Stimulated activated CD8-positive, alpha-beta memory T cell treated with anti-CD3 and anti-CD28 coated beads, Interleukin-2, amount 100 ng/mL, for 1 hour (primary cell): ENCODE measurements at places on chromosomes 7 and 10.
A peak's percentile ranks its signal among the peaks of the same experiment; 100 is the strongest.

GRCh38 chr10:47179291-47179647 lies 120.7 kb upstream of the GDF10 start:
- DNase-seq: no peak

DNA sequence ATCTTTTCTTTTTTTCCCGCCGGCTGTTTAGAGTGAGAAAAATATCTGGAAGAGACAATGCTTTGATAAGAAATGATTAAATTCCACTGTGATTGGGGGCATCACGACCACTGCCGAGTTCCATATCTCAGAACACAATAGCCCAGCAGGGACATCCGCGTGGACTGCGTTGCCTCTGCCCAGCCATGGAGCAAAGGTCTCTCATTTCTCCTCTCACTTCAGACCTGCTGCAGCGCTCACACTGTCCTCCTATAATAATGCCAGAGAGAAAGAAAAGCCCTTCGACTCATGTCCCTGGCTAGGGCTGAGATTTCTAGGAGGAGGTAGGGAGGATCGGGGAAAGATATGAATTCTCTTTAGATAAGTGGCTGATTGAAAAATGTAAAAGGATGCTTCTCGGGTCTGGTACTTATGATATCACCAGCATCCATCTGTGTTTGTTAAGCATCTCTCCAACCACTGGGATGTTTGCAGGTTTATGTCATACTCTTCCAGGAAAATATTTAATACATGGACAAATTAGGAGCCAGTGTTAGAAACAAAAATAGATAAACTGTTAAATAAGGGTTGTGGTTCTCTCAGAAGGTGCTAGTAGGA lies 472.9 kb upstream of the AKR1E2 start:
- DNase-seq: no peak

DNA sequence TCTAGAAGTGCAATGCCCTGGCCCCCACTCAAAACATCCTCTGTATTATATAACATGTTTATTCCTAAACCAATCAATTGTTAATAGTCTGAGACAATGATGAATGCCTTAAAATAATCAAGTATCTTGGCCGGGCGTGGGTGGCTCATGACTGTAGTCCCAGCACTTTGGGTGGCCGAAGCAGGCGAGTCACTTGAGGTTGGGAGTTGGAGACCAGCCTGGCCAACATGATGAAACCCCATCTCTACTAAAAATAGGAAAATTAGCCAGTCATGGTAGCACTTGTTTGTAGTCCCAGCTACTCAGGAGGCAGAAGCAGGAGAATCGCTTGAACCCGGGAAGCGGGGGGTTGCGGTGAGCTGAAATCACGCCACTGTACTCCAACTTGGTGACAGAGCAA lies 29.4 kb upstream of the CACNA2D1 start:
- no peak for DNase-seq

DNA sequence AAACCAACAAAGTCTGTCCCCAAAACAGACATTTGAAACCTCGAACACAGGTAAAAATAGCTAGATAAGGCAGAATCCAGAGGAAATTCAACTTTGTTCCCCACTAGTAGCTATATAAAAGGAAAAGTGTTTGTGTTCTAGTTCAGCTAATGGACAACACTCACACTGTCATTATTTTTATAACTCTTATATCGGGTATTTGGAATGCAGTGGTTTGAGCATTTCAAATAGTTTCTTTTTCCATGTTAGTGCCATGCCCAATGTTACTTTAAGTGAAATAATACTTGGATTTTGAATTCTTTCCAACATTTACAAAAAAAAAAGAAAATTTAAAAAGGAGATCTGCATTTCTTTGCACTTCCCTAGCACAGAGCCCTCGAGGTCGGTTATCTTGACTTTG lies 213.6 kb downstream of the DOCK4 start:
- no peak for DNase-seq

GRCh38 chr10:13117841-13118783 lies 18.1 kb downstream of the OPTN start:
- DNase-seq: no peak

GRCh38 chr7:104137971-104138370 lies 69.8 kb downstream of the ORC5 start:
- DNase-seq: no peak

DNA sequence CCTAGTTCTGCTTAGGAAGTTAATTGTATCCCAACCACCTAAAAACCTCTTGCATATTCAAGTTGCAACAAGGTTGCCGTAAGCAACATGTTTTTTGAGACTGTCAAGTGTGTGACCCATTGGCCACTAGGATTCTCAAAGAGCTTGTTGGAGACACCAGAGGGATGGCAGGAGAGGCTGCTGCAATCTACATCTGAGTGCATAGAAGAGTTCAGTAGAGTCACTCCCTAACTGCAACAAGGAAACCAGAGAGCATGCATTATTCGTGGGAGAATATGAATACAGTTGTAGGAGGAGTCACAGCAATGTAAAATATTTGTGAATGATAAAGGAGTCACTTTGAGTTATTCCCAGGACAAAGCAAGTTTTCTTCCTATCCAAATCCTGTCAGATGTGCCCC lies 538.6 kb downstream of the TNS3 start:
- no peak for DNase-seq

GRCh38 chr7:37817591-37817960 lies 30.8 kb upstream of the NME8 start:
- no peak for DNase-seq

GRCh38 chr7:20395511-20395910 lies 64.8 kb downstream of the ITGB8 start:
- DNase-seq: no peak

GRCh38 chr7:8113184-8113583 lies 144.6 kb downstream of the GLCCI1 start:
- DNase-seq: no peak

GRCh38 chr10:75456122-75456521 lies 24.7 kb downstream of the LRMDA start:
- no peak for DNase-seq

GRCh38 chr10:85594239-85594638 lies 772.4 kb downstream of the GRID1 start:
- no peak for DNase-seq

- DNase-seq: no peak
These were observed 1.7 kb downstream of the KLF6 start for GRCh38 chr10:3783316-3783681.

GRCh38 chr10:72779874-72780273 lies 87.9 kb downstream of the MCU start:
- DNase-seq: no peak

GRCh38 chr10:110556969-110557601 lies 10.4 kb upstream of the SMC3 start:
- peak; percentile 35 for DNase-seq

DNA sequence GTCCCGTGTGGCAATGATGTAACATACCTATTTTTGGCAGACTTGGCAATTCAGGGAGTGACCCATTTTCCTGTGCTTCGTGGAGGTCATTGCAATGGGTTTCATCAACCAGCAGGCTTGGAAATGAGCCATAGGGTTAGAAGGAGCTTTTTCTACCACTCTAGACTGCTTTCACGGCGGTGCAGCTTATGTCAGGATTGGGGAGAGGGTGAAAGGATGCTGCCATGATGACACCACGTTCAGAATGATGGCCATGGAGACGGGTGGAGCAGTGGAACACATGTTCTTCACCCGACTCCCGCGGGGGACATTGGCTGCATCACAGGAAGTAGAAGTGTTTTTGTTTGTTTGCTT lies 220.2 kb downstream of the EMX2 start:
- no peak for DNase-seq

DNA sequence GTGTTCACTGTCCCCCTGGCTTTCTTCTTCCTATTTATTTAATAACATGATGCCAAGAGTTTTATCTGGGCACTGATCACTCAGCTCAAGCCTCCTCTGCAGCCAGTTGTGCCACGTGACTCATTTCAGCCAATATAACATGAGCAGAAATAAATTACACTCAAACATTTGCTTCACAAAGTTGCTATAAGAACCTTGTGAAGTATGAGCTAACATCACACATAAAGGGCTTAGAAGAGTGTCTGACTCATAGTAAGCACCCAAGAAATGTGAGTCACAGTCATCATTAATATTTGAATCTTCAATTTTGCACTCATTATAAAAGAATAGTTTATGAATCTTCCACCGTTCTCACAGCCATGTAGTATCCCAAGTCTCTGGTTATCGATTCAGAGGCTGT lies 414.6 kb upstream of the NPVF start:
- no peak for DNase-seq

DNA sequence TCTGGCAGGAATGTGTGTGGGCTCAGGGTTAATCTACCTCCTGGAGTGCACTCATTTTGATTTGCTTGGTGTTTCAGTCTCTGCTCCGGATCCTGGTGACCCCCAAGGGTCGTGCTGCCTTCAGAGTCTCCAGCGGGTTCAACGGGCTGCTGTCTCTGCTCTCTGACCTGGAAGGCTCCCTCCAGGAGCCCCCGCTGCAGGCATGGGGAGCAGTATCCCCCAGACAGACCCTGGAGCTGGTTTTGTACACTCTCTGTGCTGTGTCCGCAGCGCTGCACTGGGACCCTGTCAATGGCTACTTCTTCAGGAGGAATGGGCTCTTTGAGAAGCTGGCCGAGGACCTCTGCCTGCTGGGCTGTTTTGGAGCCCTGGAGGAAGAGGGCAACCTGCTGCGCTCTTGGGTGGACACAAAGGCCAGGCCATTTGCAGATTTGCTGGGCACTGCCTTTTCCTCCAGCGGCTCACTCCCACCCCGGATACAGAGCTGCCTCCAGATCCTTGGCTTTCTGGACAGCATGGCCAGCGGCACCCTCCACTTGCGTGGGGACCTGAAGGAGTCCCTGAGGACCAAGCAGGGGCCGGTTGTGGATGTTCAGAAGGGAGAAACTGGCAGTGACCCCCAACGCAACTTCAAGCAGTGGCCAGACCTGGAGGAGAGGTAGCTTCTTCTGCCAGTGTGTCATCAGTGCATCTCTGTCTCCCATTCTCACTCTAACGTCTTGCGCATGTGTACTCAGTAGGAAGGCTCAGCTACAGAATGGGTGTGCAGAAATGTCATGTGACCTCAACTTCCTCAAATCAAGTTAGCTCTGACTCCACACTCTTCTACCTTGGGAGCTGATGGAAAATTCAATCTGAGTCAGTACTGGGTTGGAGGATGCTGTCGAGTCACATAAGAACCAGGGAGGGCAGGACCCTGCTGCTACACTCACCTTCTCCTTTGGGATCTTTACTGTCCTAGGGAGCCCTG lies 58.5 kb downstream of the WDFY4 start:
- no peak for DNase-seq

DNA sequence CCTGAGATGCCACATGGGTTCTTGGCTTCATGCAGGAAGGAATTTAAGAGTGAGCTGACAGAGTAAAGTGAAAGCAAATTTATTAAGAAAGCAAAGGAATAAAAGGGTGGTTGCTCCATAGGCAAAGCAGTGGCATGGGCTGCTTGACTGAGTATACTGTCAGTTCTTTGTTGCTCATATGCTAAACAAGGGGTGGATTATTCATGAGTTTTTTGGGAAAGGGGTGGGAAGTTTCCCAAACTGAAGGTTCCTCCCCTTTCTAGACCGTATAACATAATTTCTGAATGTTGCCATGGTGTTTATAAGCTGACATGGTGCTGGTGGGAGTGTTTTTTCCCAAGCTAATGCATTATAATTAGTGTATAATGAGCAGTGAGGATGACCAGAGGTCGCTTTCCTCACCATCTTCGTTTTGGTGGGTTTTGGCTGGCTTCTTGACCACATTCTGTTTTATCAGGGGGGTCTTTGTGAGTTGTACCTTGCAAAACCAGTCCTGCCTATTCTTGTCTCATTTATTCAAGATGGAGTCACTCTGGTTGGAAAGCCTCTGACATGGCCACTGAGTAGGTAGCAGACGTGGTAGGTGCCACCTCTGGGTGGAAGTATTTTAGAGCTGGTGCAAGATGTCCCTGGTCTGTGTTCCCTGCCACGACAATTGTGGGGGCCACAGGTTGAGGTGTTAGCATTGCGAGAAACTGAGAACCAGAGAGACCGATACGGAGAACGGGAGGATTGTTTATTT lies 107.5 kb upstream of the SDK1 start:
- DNase-seq: no peak

GRCh38 chr7:80661729-80662128 lies 23.3 kb downstream of the CD36 start:
- no peak for DNase-seq

- no peak for DNase-seq
These were observed 21.9 kb downstream of the LRRC17 start for GRCh38 chr7:102934701-102935100.

DNA sequence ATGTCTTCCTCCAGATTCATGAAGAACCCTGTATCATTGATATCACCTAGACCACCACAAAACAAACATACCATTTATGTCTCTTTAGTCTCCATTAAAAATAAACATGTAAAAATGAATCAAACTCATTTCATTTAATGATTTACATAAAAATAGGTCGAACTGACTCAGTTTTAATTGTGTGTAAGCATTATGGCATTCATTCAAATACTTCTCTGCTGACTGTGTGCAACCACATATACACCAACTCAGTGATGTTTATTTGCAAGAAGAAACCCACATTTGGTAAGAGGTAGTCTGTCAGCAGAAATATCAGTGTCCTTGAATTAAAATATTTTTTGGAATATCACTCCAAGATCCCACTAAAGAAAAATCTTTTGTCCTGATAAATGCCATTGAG lies 30.5 kb downstream of the ABCB1 start:
- no peak for DNase-seq

DNA sequence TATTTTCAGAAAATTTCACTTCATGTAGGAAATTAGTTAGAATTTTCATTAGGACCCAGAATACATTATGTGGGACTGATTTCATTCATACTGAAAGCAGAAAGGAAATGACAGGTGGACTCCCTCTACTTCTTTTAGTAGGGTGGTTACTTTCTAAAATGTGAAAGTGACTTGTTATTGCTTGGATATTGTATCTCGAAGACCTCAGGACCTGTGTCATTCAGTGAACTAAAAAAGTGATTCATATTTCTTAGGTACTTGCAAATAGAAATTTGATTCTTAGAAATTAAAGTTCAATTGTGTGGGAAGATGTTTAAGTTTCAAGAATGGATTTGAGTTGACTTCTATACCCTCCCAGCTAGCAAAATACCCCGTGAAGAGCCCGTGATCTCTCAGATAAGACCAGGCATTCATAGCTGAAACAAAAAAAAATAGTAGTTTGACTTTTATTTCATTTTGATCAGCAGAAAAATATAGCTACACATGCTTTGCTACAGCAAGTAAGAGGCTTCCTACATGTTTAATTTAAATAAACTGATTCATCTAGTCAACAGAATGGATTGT lies 1037.1 kb downstream of the GATA3 start:
- DNase-seq: no peak

GRCh38 chr10:29252811-29253689 lies 35.8 kb upstream of the LYZL1 start:
- no peak for DNase-seq

- no peak for DNase-seq
These were observed 10.9 kb downstream of the TMEM72 start for GRCh38 chr10:44922021-44922420.

DNA sequence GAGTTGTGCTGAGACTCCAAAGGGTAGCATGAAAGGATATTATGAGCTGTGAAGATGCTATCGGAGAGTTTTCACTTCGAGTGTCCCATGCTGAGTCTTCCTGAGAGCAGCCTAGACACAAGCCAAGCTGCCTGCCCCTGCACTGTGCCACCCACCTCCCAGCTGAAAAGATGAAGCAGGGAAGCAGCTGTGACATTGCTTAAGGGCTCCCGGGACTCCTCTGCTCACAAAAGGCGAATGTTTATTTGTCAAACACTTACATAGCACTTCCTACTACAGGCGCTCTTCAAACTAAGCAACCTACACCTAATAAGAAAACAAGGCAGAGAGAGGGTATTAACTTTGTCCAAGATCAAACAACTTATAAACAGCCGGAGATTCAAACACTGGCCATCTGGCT lies 95.6 kb downstream of the OSBPL3 start:
- no peak for DNase-seq

- no peak for DNase-seq
These were observed 123.1 kb downstream of the POLR1F start for GRCh38 chr7:19585761-19586160.

- no peak for DNase-seq
These were observed 1.2 kb downstream of the EPO start for GRCh38 chr7:100721505-100721812.
